ENCODE measurements at places on chromosomes 11 and 22. TPM values are rescaled to one million over a fixed set of nuclear protein-coding genes. Genes with fewer than 3 reads are reported as not detected.

DNA sequence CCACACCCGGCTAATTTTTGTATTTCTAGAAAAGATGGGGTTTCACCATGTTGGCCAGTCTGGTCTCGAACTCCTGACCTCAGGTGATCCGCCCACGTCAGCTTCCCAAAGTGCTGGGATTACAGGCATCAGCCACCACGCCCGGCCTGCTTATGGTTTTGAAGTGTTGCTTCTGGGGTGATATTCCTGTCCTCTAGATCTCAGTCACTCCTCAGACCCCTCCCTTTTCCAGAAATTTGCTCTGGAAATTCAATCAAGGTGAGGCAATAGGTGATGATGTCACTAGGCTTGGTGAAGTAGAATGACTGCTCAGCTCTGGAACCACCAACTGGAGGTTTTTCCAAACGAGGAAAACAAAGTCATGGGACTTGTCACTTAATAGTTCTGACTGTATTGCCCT is 36.6 kb upstream of the CREB3L1 start:
- no peak for DNase-seq
- no peaks in the 10 kb centered on the region for H3K27me3 ChIP-seq
- H3K36me3 ChIP-seq = no peaks in the 10 kb centered on the region
- H3K4me3 ChIP-seq = no peak overlapping the region
- H3K4me1 ChIP-seq = peaks cover 22% of the 10 kb centered on the region
- no peak overlapping the region for H3K27ac ChIP-seq

- no peaks in the 10 kb centered on the region for H3K4me1 ChIP-seq
- no peak overlapping the region for H3K4me3 ChIP-seq
- no peak for DNase-seq
- no peaks in the 10 kb centered on the region for H3K36me3 ChIP-seq
- no peaks in the 10 kb centered on the region for H3K27me3 ChIP-seq
These were observed 310.5 kb downstream of the BRD1 start for GRCh38 chr22:49517211-49517610.

Gene OR52I2
- polyA plus RNA-seq = not detected

- no peak overlapping the region for H3K27ac ChIP-seq
- no peaks in the 10 kb centered on the region for H3K36me3 ChIP-seq
- peaks cover 7% of the 10 kb centered on the region for H3K4me1 ChIP-seq
- H3K27me3 ChIP-seq = no peaks in the 10 kb centered on the region
These were observed 32.2 kb downstream of the CWC15 start for GRCh38 chr11:94941131-94941530.

DNA sequence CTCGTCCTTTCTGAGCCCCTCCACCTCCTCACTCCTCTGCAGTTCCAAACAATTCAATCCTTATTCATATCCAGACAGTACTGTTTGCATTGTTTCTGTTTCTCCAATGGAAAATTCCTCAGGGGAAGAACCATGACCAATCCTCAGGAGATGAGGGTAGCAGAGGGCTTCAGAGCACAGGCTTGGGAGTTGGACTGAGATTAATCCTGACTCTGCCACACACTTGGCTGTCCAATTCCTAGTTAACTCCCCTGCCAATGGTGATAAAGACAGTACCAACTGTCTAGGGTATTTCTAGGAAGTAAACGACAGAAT is 58.0 kb downstream of the MICAL3 start:
- peaks cover 14% of the 10 kb centered on the region for H3K4me1 ChIP-seq
- H3K36me3 ChIP-seq = no peaks in the 10 kb centered on the region
- no peaks in the 10 kb centered on the region for H3K27me3 ChIP-seq
- H3K4me3 ChIP-seq = no peak overlapping the region

Gene SYT13
- polyA plus RNA-seq = not detected

Gene A4GALT
- polyA plus RNA-seq = 5.2 TPM

DNA sequence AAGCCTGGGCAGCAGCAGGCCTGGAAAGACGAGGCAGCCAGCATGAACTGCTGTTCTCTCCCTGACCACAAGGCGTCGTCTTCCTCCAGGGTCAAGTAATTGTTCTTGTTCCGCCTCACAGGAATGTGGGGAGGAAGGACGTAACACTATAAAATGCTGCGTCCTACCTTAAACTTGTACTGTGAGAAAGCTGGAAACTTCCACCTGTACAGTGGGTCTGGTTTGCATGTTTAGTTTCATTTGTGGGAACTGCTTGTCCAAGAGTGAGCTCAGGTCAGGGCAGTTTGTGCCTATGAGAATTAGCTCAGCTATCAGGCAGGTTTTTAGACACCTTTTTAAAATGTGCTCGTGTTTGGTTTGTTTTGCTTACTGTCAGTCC is 55.2 kb downstream of the PANX1 start:
- H3K4me1 ChIP-seq = peaks cover 12% of the 10 kb centered on the region
- H3K4me3 ChIP-seq = peak overlapping the region; percentile 25
- no peak overlapping the region for H3K27ac ChIP-seq

- peaks cover 3% of the 10 kb centered on the region for H3K27me3 ChIP-seq
- no peak overlapping the region for H3K27ac ChIP-seq
- H3K4me3 ChIP-seq = no peak overlapping the region
- no peak for DNase-seq
- H3K4me1 ChIP-seq = no peaks in the 10 kb centered on the region
- H3K36me3 ChIP-seq = no peaks in the 10 kb centered on the region
These were observed 8.7 kb upstream of the SMIM35 start for GRCh38 chr11:118095493-118095892.

GRCh38 chr11:73265278-73265810 is 6.8 kb upstream of the P2RY6 start:
- no peak overlapping the region for H3K4me3 ChIP-seq
- no peak overlapping the region for H3K27ac ChIP-seq
- no peaks in the 10 kb centered on the region for H3K36me3 ChIP-seq
- no peak for DNase-seq
- H3K4me1 ChIP-seq = no peaks in the 10 kb centered on the region

DNA sequence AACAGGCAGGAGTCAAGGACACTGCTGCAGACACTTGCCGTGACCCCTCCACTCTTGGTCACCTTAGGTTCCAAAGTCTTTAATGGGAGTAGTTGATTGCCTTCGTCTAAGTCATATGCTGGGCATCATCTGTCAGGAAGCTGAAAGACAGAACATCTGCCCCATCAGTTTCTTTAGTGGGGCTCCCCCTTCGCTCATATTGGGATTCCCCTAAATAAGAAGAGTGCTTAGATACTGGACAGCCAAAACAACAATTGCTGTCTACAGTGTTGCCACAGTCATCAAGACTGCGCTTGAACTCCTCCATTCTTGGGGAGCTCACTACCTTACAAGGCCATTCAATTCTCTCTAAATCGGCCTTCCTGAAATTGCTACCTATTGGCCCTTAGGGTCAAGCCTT is 58.5 kb downstream of the UBASH3B start:
- no peaks in the 10 kb centered on the region for H3K27me3 ChIP-seq
- H3K36me3 ChIP-seq = no peaks in the 10 kb centered on the region
- no peak for DNase-seq
- H3K4me1 ChIP-seq = peaks cover 11% of the 10 kb centered on the region
- no peak overlapping the region for H3K27ac ChIP-seq

Gene OR2D2
- not detected for polyA plus RNA-seq

DNA sequence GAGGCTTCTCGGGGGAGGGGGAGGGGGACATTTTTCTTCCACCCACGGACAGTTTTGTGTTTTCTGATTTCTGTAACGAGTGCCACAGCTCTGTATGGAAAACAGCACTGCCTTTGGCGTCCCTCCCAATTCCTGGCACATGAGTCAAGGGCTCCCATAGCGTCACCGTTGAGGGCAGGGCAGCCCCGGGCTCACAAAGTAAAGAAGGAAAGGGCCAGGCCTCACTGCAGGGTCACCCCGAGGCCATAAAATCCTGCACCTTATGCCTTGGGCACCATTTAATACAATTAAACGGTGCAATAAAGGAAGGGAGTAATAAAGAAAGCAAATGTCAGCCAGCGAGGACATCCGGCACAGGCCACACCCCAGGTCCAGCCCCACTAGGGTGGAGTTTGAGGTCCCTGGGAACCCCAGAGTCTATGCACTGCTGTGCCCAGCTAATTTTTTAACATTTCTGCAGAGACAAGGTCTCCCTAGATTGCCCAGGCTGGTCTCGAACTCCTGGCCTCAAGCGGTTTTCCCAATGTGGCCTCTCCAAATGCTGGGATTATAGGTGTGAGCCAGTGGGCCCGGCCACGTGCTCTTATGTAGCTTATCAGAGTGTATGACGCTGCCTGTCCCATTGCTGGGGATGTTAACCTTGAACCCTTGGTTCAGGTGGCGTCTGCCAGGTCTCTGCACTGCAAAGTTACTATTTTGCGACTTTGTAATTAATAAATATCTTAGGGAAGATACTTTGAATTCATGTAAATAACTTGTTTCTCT is 13.6 kb upstream of the MUC2 start:
- H3K4me1 ChIP-seq = no peaks in the 10 kb centered on the region
- H3K36me3 ChIP-seq = no peaks in the 10 kb centered on the region
- H3K4me3 ChIP-seq = no peak overlapping the region

Measured in SK-N-SH (cell line).